ENCODE measurements at places on chromosomes 1 and 21.

DNA sequence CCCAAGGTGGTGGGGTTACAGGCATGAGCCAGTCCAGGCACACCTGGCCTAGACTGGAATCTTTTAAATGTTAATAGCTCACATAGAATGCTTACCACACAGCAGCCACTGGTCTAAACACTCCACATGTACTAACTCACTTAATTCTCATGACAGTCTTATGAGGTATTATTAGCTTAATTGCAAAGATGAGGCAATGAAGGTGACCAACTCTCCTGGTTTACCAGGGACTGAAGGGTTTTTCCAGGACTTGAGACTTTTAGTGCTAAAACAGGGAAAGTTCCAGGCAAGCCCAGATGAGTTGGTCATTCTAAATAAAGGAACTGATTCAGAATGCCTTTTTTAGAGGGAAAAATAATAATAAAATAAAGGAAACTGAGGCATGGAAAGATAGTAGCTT, 7.0 kb upstream of the STMN1 start:
- no peak for DNase-seq

- DNase-seq: no peak
Measured at GRCh38 chr21:15928196-15928595, 198.4 kb downstream of the USP25 start.

- DNase-seq: no peak
Measured at GRCh38 chr1:151705753-151706463, 10.7 kb downstream of the CELF3 start.

DNA sequence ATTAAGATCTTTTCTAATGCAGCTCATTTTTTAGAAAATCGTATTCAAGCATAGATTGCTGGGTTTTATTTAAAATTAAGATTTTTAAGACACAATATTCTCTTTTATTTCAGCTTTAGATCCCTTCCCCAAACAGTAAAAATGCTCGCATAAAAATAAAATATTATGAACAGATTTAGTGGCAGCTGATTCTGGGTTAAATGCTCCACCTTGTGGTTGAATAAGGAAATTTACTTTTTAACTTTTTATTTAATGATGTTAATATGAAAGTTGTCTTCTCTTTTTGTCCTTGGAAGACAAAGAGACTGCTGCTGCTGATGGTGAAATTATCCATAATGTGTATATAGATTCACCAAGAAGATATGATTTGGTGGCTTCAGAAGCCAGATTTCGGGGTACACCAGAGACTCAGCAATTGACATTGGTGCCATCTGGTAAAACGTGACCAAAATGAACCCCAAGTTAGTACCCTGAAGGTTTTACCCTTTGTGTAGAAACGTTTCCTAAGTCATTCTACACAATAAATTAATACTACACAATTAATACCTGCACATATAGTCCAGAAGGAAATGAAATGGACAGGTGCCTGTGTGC, 128.0 kb downstream of the ADAMTS1 start:
- DNase-seq: no peak

GRCh38 chr1:23099171-23099536, 69.5 kb downstream of the LUZP1 start:
- DNase-seq: no peak

- no peak for DNase-seq
Measured at GRCh38 chr21:44800103-44800502, 1.5 kb downstream of the UBE2G2 start.

DNA sequence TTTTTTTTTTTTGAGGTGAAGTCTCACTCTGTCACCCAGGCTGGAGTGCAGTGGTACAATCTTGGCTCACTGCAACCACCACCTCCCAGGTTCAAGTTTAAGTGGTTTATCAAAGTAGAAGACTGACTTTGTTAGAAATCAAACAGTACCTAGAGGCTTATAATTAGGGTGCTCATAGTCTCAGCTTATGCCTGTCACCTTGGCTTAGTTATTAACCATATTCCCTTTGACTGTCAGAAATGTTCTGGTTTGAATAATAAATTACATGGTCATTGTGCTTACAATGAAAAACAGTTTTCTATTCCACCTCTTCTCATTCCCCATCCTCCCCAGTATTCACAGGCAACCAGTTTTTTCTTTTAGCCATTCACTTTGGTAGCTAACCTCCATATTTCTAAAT, 54.8 kb downstream of the CTTNBP2NL start:
- DNase-seq: no peak

GRCh38 chr1:42206164-42206563, 41.6 kb upstream of the GUCA2A start:
- no peak for DNase-seq

Data from activated naive CD4-positive, alpha-beta T cell (primary cell).